Dorsolateral prefrontal cortex (tissue), 122 donors: ENCODE measurements at places on chromosomes 3 and 15. TPM values are rescaled to one million over a fixed set of nuclear protein-coding genes. Genes with fewer than 3 reads are reported as not detected.

DNA sequence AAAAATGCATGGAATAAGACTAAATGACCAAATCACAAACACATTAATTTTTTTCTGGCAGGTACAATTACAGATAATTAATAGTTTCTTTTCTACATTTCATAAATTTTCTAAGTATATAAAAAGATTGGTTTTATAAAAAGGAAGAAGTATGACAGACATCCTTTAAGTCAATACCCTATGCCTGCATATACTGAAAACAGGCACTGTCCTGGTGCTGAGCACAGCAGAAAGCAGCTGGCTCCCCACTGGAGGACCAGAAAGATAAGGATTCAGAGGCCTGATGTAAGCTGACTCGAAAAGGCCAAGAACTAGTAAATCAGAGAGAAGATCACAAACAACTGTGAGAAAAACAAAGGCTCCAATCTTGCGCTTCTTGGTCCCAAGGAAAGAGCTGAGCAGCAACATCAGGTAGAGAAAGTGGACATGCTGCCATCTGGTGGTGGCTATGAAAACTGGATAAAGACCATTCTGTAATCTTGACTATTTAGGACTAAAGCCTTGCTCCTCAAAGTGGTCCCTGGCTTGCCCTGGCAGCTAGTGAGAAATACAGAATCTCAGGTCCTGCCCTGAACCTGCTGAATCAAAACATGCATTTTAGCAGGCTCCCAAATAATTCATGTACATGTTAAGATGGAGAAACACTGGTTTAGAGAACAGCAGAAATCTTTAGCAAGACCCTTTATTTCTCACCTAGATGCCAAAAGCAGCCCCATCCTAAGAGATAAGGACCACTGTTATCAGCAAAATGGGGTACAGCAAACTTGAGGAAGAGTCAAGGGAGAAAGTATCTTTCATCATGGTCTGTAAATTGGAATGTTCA, 76.0 kb downstream of the TRANK1 start:
- DNase-seq, result no peak

DNA sequence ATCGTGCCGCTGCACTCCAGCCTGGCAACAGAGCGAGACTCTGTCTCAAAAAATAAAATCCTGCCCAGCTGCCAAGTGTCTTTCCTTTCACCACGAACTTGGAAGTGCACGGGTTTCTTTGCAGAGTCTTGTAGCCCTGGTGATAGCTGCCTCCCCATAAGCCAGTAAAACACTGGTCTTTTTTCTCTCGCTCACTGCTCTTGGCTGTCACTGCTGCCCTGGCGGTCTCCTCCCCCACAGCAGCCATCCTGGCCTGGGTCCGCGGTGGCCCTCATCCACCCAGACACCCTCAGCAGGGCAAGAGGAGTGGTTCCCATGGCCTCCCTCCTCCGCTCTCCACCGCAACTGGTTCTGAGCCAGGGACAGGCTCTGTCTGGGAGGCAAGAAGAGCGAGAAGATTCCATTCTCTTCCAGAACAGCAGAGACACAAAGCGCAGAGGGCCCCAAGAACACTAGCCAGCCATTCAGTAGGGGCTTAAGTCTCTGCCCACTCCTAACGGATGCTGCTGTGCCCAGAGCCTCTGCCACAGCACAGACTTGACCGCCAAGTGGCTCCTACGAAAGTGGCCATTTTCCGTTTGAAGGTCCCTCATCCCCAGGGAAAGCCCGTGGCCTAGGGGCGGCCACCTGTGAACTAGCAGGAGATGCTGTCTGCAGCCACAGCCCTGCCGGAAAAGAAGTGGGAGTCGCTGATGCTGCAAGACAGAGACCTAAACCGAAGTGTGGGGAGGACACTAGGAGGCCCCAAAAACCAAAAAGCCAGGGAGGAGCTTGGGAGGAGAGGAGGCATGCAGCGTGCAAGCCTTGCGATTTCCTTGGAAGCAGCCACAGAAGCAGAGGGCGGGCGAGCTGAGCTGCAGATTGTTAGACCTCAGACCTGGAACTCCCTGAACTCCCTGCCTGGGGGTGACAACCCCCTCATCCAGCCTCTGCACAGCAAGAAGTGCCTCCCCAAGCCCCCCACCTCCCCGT, 44.1 kb downstream of the KLHL25 start:
- peak; percentile 67 for DNase-seq

GABRA5 gene
- total RNA-seq, result 32.9 TPM

DNA sequence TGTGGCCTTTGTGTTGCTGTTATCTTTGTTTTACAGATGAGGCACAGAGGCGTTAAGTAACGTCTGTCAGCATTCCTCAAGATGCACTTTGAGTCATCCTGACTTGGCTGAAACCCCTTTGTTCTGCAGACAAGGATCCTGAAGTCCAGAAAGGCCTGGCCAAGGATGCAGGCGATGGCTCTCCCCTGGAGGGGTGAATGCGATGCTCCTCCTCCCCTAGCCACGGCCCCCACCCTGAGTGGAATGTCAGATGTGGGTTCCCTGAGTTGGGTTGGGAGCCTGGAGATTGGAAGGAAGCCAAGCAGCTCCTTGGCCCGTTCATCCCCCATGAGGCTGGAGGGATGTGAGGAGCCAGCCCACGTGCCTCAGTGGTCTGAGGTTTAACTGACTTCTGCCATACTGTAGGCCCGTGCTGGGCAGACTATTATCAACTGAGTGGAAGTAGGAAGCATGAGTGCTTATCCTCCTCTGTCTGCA, 43.3 kb downstream of the POMGNT2 start:
- DNase-seq, result no peak

DNA sequence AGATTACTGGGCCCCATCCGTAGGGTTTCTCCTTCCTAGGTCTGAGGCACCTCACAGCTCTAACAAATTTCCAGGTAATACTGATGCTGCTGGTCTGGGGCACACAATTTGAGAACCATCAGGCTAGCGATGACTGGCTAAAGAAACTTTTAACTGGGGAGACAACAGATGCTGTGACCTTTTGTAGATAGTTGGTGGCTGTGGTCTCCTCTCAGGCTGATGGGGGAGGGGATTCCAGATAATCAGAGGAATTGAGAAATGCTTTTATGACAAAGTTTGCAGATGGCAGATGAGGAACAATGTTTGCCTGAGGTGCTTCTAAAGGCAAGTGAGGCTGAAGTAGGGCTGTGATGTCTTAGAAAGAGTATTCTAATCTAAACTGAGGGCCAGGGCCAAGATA, 13.8 kb upstream of the CCR9 start:
- no peak for DNase-seq

- DNase-seq, result no peak
These were observed 95.0 kb upstream of the ICE2 start for GRCh38 chr15:60573936-60574335.

GRCh38 chr15:85849946-85850345, 55.2 kb upstream of the KLHL25 start:
- no peak for DNase-seq

DNA sequence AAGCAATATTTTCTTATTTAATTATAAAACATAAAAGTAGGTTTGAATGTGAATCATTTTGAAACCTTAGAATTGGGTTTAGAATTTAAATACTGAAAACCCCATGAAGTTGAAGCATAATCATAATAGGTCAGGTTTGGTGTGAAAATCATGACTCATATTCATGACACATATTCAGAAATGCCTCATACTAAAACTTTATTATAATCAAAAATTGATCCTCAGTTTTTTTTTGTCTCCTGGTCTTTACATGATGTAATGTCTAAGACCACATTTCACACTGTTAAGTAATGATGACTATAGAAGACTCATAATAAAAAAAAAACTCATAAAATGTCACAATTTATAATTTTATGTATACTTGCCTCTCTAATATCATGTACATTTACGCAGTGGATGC, 190.4 kb downstream of the FOXP1 start:
- no peak for DNase-seq

DNA sequence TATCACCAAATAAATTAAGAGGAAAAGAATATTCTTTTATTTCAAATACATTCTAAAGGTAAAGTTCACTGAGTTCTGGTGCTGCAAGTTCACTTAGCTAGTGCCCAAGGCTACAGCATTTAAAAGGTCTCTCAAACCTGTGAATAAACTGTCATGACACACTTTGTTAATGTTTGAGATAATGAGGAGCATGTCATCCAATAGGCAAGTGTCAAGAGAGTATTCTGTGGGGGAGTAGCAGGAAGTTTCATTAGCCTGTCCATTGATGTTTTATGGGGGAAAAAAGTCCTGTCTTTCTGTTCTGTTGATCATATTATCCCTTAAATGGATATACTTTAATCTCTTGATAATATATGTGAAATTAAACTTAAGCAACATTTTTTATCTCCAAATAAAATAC, 4.0 kb downstream of the SPESP1 start:
- DNase-seq, result no peak

DNA sequence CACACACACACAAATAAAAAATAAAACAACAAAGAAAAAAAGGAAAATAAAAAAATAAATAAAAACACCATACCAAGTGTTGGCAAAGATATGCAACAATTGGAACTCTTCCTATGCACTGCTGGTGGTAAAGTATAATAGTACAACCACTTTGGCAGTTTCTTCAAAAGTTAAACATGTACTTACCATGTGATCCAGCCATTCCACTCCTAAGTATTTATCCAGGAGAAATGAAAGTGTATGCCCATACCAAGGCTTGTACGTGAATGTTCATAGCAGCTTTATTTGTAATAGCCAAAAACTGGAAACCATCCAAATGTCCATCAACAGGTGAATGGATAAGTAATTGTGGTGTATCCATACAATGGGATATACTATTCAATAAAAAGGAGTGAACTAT, 17.0 kb downstream of the WDR93 start:
- no peak for DNase-seq

DNA sequence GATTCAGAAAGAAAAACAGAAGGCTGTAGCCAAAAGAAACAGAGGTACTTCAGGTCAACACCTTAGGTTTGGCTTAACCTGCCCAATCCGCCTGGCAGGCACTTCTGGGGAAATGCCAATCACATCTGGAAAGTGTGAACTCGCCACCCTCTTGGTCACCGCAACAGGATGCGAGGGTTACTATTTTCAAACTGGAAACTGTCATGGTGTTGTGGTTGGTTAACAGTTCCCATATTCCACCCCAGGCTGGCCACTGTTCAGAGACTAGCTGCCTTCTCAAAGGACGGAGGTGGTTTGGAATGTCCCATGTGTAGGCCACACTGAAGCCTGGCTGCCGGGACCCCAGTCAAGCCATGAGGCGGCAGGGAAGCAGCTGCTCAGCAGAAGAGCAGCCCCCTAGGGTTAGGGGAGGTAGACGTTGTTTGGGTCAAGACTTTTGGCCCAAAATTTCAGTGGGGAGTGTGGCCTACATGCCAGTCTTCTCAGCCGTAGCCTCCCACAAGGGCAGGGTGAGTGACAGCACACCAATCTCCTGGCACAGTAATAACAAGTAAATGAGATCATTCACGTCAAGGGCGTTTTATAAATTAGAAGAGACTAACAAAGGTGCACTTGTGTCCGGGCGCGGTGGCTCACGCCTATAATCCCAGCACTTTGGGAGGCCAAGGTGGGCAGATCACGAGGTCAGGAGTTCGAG, 54.6 kb downstream of the UMPS start:
- DNase-seq, result no peak

GRCh38 chr15:89747708-89748682, 3.1 kb downstream of the MESP1 start:
- DNase-seq, result no peak

DNA sequence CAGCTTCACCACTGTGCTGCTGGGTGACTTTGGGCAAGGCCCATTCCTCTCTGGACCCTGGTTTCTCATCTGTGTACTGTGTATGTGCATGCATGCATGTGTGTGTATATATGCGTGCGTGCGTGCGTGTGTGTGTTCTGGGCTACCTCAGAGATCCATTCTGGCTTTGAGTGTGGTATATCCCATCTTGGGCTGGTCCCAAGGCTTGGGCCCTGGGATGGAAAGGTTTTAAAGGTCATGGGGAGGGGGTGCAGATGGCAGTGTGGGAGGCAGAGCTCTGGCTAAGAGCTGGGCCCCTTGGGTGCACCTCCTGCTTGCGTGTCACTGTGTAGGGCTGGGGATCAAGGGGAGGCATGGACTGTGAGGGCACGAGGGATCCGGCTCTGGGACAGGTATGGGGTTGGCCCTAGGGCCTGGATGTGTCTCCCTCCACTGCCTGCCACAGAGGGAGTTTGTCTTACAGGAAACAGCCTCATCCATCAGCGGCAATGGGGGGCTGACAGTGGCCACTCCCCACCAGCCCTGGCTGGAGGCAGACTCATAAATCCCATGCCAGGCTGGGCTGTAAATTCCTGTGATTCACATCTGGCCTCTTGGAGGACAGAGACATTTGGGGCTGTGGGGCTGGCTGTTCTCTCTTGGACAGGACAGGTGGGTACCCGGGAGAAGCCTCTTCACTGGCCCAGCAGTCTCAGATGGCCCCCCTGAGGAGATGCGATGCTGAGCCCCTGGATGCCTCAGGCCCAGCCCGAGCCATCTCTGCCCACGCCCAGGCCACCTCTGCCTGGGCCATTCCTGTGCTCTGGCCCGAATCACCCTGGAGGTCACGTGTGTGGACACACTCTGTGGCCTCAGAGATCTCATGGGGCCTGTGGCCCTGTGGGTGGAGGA, 21.4 kb upstream of the CSPG4 start:
- DNase-seq, result no peak

GRCh38 chr15:61641645-61642044, 412.5 kb upstream of the RORA start:
- no peak for DNase-seq

GRCh38 chr3:141898908-141899307, 22.5 kb downstream of the ATP1B3 start:
- DNase-seq, result no peak

- DNase-seq, result no peak
These were observed 237.0 kb downstream of the CPNE4 start for GRCh38 chr3:131797776-131798175.

- DNase-seq, result no peak
These were observed 1.6 kb downstream of the GP9 start for GRCh38 chr3:129061888-129062834.

HRG gene
- total RNA-seq, result not detected

CCRL2 gene
- total RNA-seq, result 2.5 TPM

GRCh38 chr3:13034109-13034800, 39.0 kb downstream of the IQSEC1 start:
- DNase-seq, result no peak

MPI gene
- total RNA-seq, result 70.6 TPM

- no peak for DNase-seq
These were observed 1.4 kb downstream of the SOX14 start for GRCh38 chr3:137765310-137766033.

DNA sequence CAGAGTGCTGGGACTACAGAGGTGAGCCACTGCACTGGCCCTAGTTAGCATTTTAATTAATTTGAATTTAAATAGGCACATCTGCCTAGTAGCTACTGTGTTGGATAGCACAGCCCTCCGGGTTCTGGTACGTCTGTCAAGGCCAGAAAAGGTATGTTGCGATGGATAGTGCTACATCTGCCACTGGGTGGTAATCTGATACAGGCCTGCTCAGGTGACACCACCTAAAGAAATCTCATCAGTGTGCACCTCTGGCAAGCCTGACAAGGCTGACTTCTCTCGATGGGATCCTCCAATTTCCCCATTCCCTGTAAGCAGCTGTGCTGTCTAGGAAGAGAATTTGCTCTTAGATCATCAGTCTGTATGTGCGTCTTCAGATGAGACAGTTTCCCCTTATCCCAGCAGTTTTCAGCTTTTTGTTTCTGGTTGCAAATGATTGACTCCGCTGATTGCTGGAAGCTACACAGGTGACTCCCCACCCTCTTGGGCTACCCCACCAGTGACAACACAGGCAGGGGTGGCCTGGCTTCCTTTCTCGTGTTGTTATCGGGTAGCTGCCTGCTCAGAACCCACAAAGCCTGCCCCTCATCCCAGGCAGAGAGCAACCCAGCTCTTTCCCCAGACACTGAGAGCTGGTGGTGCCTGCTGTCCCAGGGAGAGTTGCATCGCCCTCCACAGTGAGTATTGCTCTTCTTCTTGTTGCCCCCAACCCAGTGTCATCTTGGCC, at the start of gene CCR9:
Gene CCR9, plus strand, starts transcription at position 565 of the 727 bp plus-strand sequence. CDS start 8,391 bp downstream, outside the sequence.
- no peak for DNase-seq
